Thyroid gland (tissue), 4 donors: ENCODE measurements at places on chromosomes 13 and 19.

GRCh38 chr19:45355402-45355801 lies 14.9 kb downstream of the KLC3 start:
- no peak for DNase-seq

GRCh38 chr13:94712812-94713560 lies 641 bp upstream of the SOX21 start:
- peak; percentile 17 for DNase-seq

- no peak for DNase-seq
Observed at GRCh38 chr19:28634837-28635236, 578.1 kb downstream of the UQCRFS1 start.

GRCh38 chr13:28505543-28506135 lies 10.7 kb upstream of the FLT1 start:
- no peak for DNase-seq

- DNase-seq, result no peak
Observed at GRCh38 chr13:101916108-101916774, 463.8 kb downstream of the ITGBL1 start.

GRCh38 chr19:4326837-4327251 lies 11.8 kb downstream of the STAP2 start:
- no peak for DNase-seq

- peak; percentile 67 for DNase-seq
Observed at GRCh38 chr19:31350693-31351055, 1.4 kb upstream of the TSHZ3 start.

DNA sequence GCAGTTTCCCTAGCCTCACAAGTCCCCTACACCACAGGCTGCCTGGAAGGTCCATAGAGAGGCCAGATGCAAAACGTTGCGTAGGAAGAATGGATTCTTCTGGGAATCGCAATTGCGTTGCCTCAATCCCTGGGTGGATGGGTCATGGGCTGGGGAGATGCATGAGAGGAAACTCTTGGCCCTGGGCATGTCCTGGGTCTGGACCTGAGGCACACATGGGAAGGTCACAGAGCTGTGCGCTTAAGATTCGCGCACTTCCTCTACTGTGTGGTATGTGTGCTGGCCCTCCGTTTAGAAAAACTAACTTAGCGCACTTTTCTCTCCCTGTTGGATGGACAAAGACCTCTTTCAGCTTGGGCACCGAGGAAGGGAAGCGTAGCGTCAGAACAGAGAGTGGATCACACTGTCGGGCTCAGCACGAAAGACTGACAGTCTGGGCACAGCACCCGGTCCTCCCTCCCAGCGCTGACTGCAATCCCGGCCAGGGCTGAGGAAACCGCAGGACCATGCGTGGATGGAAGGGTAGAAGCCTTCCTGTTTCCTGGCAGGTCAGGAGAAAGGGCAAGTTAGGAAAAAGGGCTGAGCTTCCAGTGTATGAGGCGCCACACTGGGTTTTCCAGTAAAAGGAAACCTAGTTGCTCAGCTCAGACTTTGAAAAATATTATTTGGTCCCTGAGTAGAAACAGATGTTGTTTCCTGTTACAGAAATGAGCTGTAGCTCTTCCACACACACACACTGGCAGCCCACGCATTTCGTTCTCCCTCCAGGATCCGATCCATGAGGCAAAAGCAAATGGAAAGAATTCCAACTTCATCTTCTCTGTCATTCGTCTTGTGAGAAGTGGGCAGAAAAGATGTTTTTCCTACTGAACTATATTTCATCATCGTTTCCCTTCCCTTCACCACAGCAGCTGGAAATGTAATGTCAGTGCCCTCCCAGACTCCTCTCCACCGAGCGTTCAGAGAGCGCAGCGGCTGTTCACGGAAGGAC lies 86.0 kb downstream of the ING1 start:
- DNase-seq, result no peak

GRCh38 chr13:36259361-36260137 lies 38.1 kb downstream of the CCDC169 start:
- DNase-seq, result no peak

- no peak for DNase-seq
Observed at GRCh38 chr13:31967155-31967554, 64.4 kb upstream of the FRY start.

GRCh38 chr13:60696602-60697001 lies 299.6 kb downstream of the TDRD3 start:
- DNase-seq, result no peak

DNA sequence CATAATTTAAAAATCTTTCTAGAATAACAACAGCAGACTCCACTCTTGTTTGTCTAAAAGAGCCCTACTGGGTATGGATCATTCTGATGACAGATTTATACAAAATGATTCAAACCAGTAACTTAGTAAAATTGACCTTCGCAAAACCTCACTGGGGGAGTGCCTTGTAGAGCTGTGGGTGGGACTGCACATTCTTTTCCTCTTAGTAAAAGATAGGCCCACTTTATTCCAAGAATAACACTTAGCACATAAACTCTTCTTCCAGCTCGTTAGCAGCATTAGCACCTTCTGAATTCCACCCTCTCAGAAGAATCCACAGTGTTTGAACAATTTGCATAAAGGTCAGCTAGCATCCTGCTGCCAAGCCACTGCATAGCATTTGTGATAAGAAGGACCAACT lies 106.8 kb downstream of the STOML3 start:
- no peak for DNase-seq

- no peak for DNase-seq
Observed at GRCh38 chr19:28847468-28847867, 365.5 kb downstream of the UQCRFS1 start.

DNA sequence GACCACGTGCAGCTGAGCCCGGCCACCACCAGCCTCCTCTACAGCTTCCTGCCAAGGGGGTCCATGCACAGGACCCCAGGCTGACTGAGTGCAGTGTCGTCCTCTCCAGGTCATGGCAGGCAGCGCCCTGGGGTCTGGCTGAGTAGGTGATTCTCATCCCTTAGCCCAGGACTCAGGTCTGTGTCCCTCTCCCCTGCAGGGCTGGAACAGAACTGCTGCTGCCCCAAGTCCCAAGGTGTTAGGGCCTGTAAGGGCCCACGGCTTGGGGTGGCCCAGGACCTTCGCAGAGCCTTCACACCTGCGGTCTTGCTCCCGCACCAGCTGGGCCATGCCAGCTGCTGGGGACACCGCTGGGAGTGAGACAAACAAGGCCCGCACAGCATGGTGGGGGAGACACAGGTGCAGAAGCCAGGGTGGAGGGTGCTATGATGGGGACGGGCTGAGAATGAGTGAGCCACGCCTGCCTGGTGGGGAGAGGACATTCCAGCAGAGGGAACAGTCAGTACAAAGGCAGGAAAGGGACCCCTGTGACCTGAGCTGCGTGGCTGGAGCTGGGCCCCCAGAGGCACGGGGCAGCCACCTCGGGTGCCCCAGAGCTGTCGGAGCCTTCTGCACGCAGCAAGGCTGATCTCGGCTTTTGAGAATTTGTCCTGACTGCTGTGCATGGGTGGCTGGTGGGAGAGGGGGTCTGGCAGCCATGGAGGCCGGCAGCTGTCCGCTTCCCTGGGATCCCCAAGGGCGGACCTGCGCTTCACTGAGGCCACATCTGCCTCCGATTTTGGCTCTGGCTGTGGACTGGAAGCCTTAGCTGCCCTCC lies 11.9 kb downstream of the PLEKHF1 start:
- no peak for DNase-seq

DNA sequence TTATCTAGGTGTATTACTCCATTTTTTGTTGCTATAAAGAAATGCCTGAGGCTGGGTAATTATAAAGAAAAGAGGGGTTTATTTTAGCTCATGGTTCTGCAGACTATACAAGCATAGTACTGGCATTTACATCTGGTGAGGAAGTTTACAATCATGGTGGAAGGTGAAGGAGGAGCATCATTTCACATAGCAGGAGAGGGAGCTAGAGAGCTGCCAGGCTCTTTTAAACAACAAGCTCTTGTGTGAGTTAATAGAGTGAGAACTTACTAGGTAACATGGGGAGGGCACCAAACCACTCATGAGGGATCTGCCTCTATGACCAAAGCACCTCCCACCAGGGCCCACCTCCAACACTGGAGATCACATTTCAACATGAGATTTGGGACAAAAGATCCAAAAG lies 221.7 kb upstream of the GPC6 start:
- no peak for DNase-seq

- DNase-seq, result no peak
Observed at GRCh38 chr13:112071102-112071722, 4.3 kb downstream of the SOX1 start.

DNA sequence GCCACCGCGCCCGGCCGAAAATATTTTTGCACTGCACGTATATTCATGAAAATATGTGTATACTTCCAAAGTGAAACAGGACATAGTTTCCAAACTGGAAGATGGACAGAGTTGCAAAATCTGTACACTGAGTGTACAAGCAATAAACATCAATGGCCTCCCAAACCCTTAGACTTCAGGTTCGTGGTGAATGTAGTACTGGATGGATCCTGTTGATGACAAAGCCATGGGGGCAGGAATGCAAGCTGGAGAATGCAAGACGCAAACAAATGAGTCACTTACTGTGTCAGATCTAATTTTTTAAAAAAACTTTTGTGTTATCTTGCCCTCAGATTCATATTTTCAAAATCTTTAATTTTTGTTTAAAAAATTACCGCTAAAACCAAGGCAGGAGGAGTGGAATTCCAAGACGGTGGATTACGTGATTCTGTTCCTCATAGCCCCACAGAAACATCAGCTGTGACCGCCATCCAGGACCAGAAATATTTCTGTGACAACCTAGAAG lies 12.7 kb upstream of the LILRA2 start:
- DNase-seq, result no peak

DNA sequence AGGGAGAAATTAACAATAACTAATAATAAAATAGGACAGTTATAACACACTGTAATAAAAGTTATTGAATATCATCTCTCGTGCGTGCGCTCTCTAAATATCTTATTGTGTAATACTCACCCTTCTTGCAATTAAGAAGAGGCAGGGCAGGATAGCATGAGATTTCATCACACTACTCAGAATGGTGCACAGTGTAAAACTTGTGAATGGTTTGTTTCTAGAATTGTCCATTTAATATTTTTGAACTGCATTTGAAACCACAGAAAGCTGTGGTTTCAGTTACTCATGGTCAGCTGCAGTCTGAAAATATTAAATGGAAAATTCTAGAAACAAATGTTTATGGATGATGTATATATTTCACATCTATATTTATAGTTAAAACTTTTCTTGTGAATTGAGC lies 161.1 kb downstream of the DCT start:
- DNase-seq, result no peak

DNA sequence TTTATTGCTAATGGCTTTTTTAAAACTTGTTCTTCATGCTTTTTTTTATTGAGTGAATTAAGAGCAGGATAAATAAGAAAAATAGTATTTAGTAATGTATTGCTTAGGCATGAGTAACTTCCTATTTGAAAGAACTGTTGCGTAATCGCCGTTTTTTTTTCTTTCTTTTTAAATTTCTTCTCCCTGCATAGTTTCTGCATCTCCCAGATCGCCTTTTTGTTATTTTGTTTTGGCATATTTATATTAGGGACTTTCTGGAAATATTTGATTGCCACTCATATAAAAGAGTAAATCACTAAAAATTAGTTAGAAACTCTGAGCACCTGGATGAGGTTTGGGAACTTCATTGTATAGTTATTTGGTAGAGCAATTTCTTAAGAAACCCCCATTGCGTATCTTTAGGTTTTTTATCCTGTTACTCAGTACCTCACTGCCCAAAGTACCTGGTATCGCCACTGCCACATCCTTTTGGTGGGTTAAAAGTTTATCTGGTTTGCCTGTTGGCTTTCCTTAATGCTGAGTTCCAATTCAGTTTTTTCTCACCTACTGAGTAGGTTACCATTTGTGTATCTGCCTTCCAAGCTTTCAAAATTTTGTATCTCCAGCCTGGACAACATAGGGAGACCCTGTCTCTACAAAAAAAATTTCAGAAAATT lies 36.2 kb upstream of the LPAR6 start:
- no peak for DNase-seq

GRCh38 chr13:51781246-51782022 lies 22.5 kb downstream of the DHRS12 start:
- peak; percentile 53 for DNase-seq

- no peak for DNase-seq
Observed at GRCh38 chr19:18059902-18060301, 26.8 kb downstream of the IL12RB1 start.

GRCh38 chr19:34172661-34173192 lies 423 bp downstream of the LSM14A start:
- DNase-seq, result no peak

DNA sequence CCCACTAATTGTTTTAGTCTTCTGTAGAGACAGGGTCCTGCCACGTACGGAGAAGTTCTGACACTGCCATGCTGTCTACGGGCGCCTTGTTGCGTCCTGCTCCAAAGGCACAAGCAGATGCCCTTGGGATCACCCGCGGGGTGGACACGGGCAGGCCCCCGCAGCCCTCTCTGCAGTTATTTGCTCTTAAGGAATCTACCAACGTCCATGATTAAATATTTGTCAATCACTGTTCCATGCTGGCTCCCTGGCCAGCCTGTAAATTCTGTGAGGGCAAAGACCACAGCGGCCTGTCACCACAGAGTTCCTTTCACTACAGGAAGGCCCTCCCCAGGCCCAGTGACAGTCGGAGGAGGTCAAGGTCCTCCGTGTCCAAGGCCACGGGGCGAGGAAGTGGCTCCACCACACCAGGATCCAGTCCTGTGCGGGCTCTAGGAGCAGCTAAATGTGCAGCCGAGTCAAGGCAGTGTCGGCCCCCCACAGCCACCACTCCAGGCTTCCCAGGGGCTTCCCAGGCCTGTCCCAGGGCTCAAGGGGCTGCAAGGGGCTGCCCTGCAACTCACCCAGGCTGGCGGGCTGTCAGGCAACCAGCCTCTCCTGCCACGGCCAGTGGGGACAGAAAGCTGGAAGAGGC lies 2.1 kb downstream of the RNF126 start:
- no peak for DNase-seq

DNA sequence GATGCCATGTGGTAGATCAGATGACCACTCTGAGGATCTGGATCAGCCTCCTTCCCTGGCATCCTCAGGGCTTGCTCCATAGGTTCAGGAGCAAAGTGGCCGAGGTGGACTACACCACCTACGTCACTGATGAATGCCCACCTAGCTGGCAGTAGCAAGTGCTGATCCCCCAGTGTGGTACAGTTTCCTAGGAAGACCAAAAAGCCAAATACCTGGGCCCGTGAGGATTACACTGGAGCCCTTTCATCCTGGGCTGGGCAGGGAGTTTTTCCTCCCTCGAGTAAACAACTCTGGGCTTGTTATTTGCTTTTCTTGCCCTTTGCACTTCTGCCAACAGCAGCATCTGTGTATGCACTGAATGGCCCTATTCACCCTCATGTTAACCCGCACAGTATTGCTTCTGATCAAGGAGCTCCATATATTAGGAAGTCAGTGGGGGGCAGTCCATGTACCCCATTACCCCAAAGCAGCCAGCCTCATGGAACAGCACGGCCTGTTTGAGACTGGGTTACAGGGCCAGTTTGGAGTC lies 3.3 kb upstream of the MYADM start:
- DNase-seq, result no peak

- DNase-seq, result no peak
Observed at GRCh38 chr13:32530841-32531253, 7.7 kb downstream of the N4BP2L2 start.

DNA sequence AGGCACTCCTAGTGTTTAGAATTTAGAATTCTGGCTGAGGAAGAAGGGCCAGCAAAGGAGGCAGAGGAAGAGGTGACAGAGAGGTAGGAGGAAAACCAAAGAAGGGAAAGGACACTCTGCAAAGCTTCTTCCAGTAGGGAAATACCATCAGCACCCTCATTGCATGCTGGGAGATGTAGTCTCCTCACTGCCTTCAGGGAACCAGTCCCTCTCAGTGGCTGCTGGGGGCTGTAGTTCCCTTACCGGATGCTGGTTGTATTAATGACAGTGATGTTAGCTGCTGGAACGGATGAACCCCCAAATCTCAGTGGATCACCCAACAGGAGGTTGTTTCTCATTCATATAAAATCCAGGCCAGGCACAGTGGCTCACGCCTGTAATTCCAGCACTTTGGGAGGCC lies 10.1 kb downstream of the GRIN2D start:
- peak; percentile 36 for DNase-seq
